ENCODE measurements at places on chromosomes 11 and 22.

GRCh38 chr11:76270389-76270788 is 64.1 kb upstream of the WNT11 start:
- DNase-seq: no peak

DNA sequence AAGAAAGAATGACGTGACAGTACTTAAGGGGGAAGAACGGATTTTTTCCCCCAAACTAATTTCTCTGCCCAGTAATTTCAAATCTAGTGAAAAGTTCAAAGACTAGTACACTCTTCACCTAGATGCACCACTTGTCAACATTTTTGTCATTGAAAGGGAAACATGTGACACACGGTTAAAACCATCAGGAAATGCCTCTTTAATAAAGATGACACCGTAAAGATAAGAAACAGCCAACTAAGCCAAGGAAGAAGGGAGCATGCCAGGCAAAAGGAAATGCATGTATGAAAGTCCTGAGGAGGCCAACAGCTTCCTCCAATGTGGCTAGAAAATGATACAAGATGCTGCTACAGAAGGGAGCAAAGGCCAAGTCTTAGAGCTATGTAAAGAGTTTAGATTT is 49.4 kb downstream of the RSF1 start:
- no peak for DNase-seq

DNA sequence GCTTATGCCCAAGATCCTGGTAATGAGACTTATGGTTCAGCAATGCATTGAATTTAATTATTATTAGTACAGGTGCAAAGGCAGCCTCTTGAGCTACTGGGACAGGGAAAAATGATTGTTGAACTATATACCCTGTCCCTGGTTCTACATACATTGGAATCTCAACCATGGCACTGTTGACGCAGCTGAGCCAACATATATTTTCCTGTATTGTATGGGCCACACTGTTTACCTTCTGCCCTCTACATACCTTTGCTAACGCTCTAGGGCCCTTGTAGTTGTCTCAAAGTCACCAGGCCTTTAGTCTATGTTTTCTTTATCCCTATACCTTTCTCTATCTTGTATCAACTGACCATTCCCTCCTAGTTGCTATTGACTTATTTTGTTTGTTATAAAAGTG is 22.6 kb downstream of the KREMEN1 start:
- DNase-seq: no peak

GRCh38 chr11:6481924-6482275 is 599 bp downstream of the TIMM10B start:
- DNase-seq: no peak

- DNase-seq: no peak
Measured at GRCh38 chr22:31235081-31235480, 23.0 kb downstream of the LIMK2 start.

GRCh38 chr22:23210428-23211170 is 30.3 kb downstream of the BCR start:
- DNase-seq: no peak

DNA sequence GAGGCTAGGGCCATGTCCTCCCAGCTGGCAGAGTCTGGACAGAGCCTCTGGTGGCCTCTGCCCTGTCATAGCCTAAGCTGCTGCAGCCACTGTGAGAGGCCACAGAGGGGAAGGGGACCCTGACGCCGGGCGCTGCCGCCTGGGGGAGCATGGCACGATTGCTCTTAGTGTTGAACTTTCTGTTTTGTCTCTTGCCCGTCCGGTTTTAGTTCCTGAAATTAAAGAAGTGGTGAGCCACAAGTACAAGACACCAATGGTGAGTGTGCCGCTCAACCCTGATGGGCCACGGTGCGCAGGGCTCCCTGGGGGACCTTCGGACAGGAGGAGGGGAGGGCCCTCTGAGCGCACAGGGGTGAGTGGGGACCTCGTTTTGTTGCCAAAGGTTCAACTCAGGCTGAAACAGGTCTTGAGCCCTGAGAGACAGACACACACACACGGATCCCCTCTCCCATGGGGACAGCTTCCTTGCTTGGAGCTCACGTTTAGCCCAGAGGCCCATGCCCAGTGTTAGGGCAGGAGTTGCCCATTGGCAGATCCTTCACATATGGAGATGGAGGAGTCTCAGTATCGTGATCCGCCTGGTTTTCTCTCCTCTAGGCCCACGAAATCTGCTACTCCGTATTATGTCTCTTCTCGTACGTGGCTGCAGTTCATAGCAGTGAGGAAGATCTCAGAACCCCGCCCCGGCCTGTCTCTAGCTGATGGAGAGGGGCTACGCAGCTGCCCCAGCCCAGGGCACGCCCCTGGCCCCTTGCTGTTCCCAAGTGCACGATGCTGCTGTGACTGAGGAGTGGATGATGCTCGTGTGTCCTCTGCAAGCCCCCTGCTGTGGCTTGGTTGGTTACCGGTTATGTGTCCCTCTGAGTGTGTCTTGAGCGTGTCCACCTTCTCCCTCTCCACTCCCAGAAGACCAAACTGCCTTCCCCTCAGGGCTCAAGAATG is 23.8 kb downstream of the MYBPC3 start:
- no peak for DNase-seq

DNA sequence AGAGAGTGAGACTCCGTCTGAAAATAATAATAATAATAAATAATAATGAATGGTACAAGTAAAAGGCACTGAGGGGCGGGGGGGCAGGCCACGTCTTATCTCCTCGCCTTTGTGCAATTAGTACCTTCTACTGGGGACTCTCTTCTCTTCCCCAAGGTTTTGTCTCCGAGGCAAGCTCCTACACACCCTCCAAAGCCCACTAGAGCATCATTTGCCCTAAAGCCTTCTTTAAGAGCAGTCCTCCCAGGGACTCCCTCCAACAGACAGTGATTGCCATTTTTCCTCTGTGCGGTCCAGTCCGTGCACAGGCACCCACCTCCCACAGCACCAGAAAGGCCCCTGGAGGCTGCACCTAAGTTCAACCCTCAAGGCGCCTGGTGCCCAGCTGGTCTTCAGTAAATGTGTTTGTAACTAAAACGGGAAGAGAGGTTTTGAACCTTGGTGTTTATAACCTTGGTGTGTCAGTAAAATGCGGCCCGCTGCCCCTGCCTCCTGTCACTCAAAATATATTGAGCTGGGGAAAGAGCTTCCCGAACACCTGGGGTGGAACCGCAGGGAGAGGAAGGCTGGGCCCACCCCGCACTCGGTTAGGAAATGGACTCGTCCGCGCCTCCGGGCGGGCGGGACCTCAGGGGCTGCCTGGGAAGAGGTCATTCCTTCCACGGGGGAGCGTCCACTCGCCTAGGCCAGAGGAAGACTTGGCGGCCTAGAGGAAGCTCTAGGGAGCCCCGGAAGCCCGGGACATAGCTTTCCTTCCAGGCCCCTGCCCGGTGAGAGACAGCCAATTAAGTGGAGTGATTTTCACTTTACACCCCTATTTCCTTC is 4.7 kb upstream of the KDELR3 start:
- DNase-seq: no peak

DNA sequence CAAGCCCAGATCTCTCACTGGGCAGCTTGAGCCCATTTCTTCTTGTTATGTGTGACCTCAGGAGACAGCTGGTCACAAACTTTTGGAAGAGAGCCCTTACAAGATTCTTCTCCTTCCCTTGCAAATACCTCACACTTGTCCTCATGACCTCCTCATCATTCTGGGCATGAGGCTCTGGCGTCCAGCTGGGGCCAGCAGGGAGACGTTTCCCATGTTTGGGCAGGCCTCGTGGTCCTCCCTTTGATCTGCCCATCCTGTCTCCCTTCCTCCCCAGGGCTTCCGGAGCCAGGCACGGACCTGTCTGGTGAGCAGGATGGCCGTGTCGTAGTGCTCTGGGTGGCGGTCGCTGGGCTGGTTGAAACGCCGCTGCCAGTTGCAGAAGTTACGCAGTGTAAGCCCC is 9.7 kb downstream of the ADAMTS8 start:
- DNase-seq: no peak

DNA sequence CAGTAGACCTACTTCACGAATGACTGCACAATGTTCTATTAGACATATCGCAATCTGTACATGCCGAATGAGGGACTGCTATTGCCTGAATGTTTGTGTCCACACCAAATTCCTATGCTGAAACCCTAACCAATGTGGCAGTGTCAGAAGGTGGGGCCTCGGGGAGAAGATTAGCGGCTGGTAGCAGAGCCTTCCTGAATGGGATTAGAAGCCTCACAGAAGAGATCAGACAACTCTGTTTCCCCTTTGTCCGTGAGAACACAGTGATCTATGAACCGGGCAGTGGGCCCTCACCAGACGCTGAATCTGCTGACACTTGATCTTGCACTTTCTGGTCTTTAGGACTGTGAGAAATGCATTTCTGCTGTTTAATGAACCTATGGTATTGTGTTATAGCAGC is 33.1 kb downstream of the LRFN4 start:
- DNase-seq: no peak

GRCh38 chr22:46072110-46072881 is 78.0 kb upstream of the PPARA start:
- no peak for DNase-seq

DNA sequence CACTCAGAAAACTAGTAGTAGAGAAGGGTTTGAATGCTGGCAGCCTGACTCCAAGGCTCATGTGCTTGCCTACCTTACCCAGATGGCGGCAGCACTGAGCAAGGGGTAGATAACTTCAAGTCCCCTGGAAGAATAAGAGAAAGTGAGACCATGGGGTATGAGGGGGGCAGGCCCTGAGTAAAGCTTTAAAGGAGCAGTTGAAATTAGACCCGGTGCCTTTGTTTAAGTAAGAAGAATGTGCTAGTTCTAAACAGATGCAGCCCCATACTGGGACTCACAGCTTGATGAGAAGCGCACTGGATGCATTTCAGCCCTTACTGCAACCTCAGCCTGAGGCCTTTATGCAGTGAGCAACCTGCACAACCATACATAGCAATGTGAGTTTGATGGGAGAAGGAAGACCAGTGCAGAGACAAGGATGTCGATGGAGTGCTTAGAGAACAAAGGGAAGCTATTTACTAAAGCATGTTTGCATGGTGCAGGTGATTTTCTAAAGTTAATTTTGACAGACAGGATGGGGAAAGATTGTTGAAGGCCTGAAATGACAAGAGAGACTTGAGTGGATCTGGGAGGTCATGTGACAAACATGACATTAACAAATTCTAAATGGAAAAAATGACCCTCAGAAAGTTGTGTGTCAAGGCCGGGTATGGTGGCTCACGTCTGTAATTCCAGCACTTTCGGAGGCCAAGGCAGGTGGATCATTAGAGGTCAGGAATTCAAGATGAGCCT is 27.1 kb upstream of the TMA7B start:
- DNase-seq: no peak

DNA sequence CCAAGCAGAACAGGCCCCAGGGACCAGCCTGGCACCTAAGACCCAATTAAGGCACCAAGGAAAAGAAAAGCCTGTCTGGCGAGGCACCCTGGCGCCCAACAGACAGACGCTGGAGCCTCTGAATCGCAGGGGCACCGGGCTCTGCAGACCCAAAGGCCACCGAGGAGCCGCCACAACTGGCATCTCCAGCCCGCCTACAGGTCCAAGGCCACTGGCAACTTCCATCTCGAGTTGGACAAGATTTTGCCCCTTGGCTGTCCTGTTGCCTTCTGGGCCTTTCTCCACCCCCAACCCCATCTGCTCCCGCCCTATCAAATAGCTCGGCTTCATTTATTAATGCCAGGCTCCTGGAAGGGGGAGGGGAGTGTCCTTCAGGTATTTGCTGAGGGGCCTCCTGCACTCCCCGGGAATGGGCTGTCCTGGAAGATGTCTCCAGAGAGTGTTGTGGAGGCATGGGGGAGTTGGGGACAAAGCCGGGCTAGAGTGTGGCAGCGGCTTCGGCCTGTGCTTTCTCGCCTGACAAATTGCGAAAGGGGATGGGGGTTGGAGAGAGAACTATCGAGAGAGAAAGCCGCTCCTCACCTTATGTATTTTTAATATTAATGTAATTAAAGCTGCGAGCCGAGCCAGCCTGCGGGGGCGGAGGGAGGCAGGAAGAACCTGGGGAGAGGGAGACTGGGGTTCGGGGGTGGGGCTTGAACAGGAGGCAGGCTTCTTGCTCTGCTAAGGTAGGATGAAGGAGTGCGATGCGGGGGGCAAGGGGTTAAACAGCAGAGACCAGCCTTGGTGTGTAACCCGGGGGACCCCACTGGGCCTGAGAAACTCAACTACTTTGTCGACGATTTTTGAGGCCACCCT is 2.0 kb downstream of the DSCAML1 start:
- DNase-seq: no peak

DNA sequence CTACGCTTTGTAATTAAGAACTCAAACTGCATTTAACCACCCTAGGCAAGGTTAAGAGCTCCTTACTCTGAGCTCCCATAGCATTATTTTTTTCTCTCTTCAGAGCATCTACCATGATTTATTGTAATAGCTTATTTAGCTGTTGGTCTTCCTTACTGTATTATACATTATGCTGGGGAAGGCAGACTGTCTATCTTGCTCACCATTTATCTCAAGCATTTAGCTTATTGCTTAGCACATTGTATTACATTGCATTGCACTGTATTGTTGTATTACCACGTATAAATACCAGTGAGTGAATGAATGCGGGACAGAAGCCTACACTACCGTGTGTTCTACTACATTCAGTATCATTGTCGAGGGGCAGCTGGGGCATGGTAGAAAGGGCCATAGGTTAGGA is 324.3 kb downstream of the OPCML start:
- no peak for DNase-seq

DNA sequence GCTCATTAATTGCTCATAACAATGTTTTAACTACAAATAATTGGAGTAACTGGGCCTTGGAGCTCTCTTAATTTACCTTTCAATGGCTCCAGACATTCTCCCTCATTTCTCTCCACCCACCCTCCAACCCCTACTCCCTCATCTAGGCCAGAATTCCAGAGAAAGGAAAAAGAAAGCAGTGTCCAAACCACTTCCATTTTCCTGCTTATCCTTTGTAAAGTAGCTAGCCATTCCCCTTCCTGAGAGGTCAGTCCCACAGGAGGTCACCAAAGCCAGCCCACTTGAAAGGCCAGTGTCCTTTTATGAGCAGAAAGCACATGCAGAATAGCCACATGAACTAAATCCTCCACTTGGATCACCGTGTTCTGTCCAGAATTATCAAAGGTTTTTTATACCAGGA is 404.8 kb upstream of the FAT3 start:
- no peak for DNase-seq

DNA sequence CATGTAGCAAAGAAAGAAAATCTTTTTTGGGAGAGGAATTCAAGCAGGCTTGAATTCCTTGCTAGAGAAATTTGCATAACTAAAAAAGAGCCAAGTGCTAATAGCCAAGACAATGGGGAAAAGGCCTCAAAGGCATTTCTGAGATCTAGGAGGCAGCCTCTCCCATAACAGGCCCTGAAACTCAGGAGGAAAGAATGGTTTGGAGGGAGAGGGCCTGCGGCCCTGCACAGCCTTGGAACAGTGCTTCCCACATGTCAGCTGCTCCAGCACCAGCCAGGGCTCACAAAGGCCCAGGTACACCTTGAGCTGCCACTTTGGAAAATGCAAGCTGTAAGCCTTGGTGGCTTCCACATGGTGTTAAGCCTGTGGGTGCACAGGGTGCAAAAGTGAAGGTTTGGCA is 55.5 kb upstream of the TSPAN18 start:
- no peak for DNase-seq

DNA sequence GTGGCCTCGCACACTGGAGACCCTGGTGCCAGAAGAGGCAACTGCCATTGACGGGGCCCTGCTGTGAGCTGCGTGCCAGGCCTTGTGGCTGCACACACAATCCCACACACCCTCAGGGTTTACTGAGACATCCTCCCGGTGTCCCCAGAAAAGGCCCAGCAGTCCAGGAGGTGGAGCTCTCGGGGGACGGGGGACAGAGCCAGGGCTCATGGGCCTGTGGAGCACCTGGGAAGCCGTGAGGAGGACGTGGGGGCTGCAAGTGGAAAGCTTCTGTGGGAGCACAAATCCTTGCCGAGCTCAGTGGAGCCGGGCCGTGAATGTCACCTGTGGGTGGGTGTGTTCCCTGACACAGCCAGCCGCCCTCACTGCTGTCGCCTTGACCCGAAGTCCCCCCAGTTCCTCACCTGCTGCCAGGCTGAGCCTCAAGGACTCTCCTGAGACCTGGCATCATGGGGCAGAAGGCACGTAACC is 609.7 kb downstream of the TBC1D22A start:
- DNase-seq: no peak
